Naive B cell (primary cell): ENCODE measurements at places on chromosomes 12 and 14.

- H3K4me1 ChIP-seq: no peaks in the 10 kb centered on the region
- DNase-seq: no peak
- no peak overlapping the region for H3K27ac ChIP-seq
- H3K27me3 ChIP-seq: no peaks in the 10 kb centered on the region
Observed at GRCh38 chr12:26018926-26019325, 60.4 kb downstream of the RASSF8 start.

DNA sequence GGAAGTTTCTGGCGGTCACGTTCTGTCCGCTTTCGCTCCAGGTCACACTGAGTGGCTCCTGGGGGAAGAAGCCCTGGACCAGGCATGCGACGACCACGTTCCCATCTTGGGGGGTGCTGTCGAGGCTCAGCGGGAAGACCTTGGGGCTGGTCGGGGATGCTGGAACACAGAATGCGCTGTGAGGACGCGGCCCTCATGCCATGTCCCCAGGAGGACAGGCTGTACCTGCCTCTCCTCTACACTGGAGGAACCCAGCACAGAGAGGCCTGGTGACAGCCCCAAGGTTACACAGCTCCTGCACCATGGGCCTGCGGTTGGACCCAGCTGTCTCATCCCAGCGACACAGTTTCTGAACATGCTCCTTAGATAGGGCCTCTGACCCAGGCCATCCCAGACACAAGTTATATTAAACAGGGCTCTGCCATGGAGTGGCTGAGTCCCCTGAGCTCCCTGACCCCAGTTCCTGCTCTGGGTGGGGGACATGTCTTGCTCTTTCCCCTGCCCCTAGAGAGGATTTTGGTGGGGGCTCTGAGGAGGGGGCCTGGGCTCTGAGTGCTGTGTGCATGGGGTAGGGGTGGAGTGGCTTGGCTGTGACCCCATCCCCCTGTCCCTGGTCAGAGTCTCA, 62.0 kb downstream of the TMEM121 start:
- no peak for DNase-seq
- H3K27me3 ChIP-seq: no peaks in the 10 kb centered on the region
- no peaks in the 10 kb centered on the region for H3K36me3 ChIP-seq
- H3K4me3 ChIP-seq: no peak overlapping the region
- H3K4me1 ChIP-seq: peaks cover 24% of the 10 kb centered on the region
- no peak overlapping the region for H3K27ac ChIP-seq

DNA sequence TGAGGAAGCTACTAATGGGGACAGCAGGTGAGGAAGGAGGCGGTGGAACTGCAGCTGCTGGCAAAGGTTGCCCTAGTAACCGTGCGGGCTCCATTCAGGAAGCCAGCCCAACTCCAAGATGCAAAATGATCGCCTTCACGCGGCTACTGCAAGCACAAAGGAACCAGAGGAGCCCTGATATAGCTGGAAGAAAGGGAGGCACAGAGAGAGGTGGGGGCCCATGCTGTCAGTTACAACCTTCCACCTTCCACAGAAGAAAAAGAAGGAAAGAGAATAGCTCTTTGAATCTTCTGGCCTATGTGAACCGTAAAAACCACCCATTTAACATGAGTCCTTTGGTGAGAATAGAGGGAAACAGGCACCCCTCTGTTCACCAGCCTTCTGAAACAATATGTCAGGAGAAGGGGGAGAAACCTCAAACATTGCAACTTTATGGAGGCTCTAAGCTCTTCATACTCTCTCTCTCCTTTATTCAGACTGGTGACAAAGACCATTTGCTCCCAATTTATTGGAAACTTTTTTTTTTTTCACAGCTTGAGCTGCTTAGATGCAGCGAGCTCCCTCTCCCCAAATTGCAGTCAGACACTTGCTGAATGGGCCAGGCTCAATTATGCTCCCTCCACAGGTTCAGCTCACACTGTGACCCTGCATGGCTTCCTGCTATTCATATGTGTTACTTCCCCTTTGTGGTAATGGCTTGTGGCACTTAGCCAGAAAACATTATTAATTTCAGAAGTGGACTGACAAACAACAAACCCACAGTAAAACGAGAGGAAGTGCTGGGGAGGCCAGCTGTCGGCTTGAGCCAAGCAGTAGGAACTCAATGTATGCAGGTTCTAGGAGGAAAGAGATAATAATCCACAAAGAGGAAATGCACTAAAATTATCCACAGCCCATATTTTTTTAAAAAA, 6.2 kb downstream of the DUSP6 start:
- no peaks in the 10 kb centered on the region for H3K36me3 ChIP-seq
- H3K27me3 ChIP-seq: no peaks in the 10 kb centered on the region
- peaks cover 69% of the 10 kb centered on the region for H3K4me1 ChIP-seq
- DNase-seq: peak; percentile 83
- H3K27ac ChIP-seq: peak overlapping the region; percentile 70
- H3K4me3 ChIP-seq: peak overlapping the region; percentile 88

DNA sequence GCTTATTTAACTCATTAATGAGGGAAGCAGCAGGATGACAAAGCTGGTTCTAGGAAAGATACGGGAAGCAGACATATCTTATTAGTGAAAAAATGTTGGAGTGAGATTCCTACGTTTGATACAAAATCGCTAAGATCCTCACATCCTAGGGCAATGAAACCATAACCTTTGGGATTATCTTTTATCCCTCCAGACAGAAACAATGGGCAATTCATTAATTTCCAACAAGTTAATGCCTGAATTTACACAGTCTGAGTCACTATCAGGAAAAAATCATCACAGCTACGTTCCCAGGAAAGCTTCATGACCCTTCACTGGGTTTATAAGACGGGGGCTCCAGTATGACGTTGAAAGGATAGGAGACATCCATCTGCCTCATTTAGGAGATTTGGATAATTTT, 45.0 kb downstream of the SLC24A4 start:
- peaks cover 5% of the 10 kb centered on the region for H3K36me3 ChIP-seq
- peaks cover 52% of the 10 kb centered on the region for H3K27me3 ChIP-seq
- H3K27ac ChIP-seq: no peak overlapping the region
- peaks cover 9% of the 10 kb centered on the region for H3K4me1 ChIP-seq
- no peak overlapping the region for H3K4me3 ChIP-seq
- no peak for DNase-seq

DNA sequence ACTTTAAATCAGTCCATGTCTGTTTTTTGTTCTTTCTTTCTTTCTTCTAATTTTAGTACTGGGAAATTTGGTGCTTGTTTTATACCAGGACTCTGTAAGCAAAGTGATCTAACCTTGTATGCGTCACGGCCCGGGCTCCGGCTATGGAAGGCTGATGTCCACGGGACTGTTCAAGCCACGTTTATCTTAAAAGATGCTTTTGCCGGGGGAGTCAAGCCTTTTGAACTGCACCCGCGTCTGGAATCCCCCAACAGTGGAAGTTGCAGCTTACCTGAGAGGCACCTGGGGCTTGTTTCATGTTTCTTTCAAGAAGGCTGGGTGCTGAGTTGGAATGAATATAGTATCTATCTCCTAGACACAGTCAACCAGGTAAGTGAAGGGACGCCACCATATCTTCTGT, 62.2 kb downstream of the TECPR2 start:
- H3K4me1 ChIP-seq: no peaks in the 10 kb centered on the region
- H3K4me3 ChIP-seq: no peak overlapping the region
- H3K27ac ChIP-seq: no peak overlapping the region
- no peak for DNase-seq
- no peaks in the 10 kb centered on the region for H3K36me3 ChIP-seq
- no peaks in the 10 kb centered on the region for H3K27me3 ChIP-seq

- H3K27me3 ChIP-seq: no peaks in the 10 kb centered on the region
- no peak overlapping the region for H3K27ac ChIP-seq
- H3K36me3 ChIP-seq: peaks cover 4% of the 10 kb centered on the region
- H3K4me3 ChIP-seq: no peak overlapping the region
- no peak for DNase-seq
- H3K4me1 ChIP-seq: no peaks in the 10 kb centered on the region
Observed at GRCh38 chr12:43880547-43880946, 44.7 kb downstream of the TMEM117 start.

- no peak for DNase-seq
- H3K27ac ChIP-seq: no peak overlapping the region
- peaks cover 9% of the 10 kb centered on the region for H3K4me1 ChIP-seq
- H3K4me3 ChIP-seq: no peak overlapping the region
Observed at GRCh38 chr14:20755037-20755436, 9.3 kb downstream of the EDDM3A start.

- peak; percentile 31 for DNase-seq
- H3K27ac ChIP-seq: no peak overlapping the region
- H3K27me3 ChIP-seq: peaks cover 39% of the 10 kb centered on the region
- H3K4me3 ChIP-seq: no peak overlapping the region
- H3K36me3 ChIP-seq: no peaks in the 10 kb centered on the region
Observed at GRCh38 chr14:21039585-21040369, 2.4 kb upstream of the RNASE7 start.

DNA sequence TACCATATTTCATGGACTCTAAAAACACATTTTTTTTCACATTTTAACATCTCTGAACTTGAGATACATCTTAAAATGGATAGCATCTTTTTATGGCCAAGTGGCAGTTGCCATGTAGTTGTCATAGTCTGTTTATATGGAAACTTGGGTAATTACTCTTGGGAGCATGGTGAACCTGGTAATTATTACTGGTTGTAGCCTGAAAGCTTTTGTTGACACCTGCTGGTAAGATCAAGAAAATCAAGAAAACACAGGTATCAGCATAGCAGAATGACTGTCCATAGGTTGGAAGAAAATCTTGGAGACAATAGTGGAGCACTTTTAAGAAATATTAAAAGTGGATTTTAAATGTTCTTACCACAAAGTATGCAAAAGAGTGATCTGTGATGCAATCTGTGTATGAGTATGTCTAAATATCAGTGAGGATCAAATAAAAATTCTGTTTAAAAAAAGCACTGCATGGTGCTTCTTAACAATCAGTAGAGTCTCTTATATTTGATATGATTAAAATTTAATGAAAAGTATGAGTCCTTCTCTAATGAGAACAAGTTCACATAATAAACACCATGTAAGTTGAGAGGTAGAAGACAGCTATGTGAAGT, 44.2 kb downstream of the TTC8 start:
- no peak overlapping the region for H3K4me3 ChIP-seq
- no peaks in the 10 kb centered on the region for H3K4me1 ChIP-seq
- H3K27ac ChIP-seq: no peak overlapping the region
- peaks cover 8% of the 10 kb centered on the region for H3K36me3 ChIP-seq
- H3K27me3 ChIP-seq: no peaks in the 10 kb centered on the region

DNA sequence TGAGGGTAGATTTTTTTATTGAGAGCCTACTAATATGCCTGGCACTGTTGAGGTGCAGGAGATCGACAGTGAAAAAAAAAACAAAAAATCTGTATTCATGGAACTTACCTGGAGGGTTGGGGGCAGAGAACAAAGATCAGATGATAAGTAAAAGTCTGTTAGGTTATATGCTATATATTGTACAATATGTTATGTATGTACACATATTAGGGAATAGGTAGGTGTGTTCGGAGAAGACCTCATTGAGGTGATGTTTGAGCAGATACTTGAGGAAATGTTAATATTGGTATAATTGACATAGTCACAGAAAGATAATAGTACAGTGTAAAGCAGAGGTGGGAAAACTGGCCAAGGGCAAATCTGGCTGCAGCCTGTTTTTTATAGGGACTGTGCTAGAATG, 5.6 kb downstream of the ARF6 start:
- peak overlapping the region; percentile 87 for H3K27ac ChIP-seq
- H3K27me3 ChIP-seq: no peaks in the 10 kb centered on the region
- no peak for DNase-seq
- peaks cover 33% of the 10 kb centered on the region for H3K36me3 ChIP-seq
- peaks cover 56% of the 10 kb centered on the region for H3K4me1 ChIP-seq

DNA sequence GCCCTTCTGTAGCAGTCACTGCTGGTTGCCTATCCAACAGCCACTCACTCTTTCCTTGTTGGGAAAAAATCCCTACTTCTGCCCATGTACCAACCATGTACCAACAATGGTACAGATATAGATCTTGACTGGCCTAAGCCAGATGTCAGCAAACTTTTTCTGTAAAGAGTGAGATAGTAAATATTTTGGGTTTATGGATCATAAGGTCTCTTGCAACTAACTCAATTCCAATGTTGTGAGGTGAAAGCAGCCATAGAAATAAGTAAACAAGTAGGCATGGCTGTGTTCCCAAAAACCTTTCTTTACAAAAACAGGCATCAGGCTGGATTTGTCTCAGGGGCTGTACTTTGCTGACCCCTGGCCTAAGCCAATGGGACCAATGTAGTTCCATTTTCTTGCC, 73.5 kb downstream of the ARMH4 start:
- peaks cover 19% of the 10 kb centered on the region for H3K27me3 ChIP-seq
- no peak for DNase-seq
- H3K4me3 ChIP-seq: no peak overlapping the region
- no peaks in the 10 kb centered on the region for H3K4me1 ChIP-seq
- H3K36me3 ChIP-seq: no peaks in the 10 kb centered on the region

DNA sequence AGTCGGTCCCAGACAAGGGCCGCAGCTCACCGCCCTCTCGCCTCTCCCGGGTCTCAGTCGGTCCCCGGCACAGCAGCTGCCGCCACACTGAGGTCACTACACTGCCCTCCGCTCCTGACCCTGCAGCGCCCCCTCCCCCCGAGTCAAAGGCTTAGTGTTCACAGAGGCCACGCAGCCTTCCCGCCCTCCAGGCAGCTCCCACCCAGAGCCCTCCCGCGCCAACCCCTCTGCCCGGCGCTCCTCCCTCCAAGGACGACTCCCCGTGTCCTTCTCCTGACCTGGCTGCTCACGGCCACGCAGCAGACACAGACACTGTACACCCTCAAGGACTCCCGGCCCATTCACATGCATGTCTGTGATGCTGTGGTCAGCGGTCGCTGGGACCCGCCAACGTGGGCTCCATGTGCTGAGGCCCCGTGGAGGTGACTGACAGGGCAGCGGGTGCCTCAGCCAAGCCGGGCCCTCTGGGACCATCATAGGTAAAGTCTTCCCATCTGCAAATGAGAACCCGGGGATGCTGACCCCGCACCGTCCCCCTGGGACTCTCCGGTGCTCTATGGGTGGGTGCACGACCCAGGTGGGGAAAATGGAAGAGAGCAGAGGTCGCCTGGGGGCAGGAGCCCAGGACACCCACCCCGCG, 16.3 kb upstream of the GALNT9 start:
- peaks cover 16% of the 10 kb centered on the region for H3K27me3 ChIP-seq
- H3K4me1 ChIP-seq: no peaks in the 10 kb centered on the region
- H3K36me3 ChIP-seq: no peaks in the 10 kb centered on the region
- no peak overlapping the region for H3K4me3 ChIP-seq
- DNase-seq: no peak

GRCh38 chr12:107545737-107546353, 139.8 kb upstream of the PWP1 start:
- H3K27me3 ChIP-seq: no peaks in the 10 kb centered on the region
- H3K4me3 ChIP-seq: no peak overlapping the region
- H3K27ac ChIP-seq: no peak overlapping the region
- peaks cover 8% of the 10 kb centered on the region for H3K4me1 ChIP-seq
